Anterior cingulate cortex (tissue), 58 donors: ENCODE measurements at places on chromosomes 12 and 14.

DNA sequence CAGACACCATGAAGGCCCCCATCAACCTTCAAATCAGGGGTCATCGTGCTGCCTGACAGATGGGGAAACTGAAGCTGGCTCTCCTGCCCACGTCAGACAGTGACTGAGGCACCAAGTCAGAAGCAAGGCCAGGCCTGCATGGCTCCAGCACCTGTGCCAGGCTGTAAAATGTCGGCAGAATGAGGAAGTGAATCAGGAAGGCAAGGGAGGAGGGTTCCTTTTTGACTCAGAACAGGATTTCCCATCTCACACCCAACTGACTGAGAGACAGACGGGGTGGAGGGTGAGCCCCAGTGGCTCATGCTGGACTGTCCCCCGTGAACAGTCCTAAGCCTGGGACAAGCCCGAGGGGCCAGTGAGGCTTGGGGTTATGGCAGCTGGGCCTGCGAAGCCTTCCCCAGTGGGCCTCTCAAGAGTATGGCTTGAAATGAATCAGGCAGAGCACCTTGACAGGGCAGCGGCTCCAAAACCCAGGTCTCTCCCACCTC lies 20.9 kb downstream of the SYNE3 start:
- DNase-seq, result no peak

DNA sequence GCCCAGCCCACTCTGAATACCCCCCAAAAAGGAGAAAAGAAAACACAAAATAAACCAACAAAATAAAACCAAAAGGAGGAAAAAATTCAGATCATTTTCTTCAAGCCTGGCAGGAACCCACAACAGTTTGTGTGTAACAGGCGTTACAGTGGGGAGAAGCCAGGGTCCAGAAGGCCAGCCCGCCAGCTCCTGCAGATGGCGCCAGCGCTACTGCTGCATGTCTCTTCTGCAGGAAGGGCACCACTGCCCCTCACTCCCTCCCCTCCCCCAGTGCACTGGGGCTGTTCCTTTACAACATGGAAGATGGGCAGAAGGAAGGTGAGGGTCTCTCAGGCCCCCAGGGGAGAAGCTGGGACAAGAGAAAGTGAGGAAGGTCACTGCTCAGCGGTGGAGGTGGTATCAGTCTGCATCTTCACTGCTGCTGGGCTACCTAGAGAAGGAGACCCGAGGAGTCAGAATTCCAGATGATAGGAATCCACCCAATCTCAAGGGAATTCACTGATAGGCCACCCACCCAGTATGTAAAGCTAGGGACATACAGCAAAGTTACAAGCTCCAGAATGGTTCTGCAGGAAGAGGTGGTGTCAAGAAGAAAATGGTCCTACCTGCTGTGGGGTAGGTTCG lies 2.3 kb upstream of the NOP2 start:
- peak; percentile 19 for DNase-seq

- no peak for DNase-seq
These were observed 5.5 kb downstream of the AMN start for GRCh38 chr14:102927878-102928411.

DNA sequence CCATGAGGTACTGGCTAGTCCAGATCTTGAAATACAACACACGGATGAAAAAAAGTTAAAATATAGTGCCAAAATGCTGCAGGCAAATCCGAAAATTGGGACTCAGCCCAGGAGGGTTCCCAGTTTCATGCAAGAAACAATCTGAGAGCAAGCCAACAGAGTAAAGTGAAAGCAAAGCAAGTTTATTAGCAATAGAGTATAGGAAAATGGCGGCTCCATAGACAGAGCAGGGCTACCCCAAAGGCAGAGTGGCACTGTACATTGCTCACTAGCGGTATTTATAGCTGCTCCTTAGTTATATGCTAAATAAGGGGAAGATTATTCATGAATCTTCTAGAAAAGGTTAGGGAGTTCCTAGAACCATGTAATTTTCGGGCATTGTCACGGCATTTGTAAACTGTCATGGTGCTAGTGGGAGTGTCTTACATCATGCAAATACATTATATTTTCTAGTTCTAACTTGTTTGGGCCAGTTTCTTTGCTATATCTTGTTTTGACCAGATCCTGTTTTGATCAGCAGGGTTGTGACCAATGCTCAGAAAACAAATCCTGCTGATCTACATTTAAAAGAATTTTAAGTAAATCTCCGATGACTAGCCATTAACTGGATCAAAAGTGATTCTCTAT lies 29.1 kb downstream of the RECQL start:
- DNase-seq, result no peak

- DNase-seq, result no peak
These were observed 74.3 kb upstream of the SRSF5 start for GRCh38 chr14:69692594-69692993.

DNA sequence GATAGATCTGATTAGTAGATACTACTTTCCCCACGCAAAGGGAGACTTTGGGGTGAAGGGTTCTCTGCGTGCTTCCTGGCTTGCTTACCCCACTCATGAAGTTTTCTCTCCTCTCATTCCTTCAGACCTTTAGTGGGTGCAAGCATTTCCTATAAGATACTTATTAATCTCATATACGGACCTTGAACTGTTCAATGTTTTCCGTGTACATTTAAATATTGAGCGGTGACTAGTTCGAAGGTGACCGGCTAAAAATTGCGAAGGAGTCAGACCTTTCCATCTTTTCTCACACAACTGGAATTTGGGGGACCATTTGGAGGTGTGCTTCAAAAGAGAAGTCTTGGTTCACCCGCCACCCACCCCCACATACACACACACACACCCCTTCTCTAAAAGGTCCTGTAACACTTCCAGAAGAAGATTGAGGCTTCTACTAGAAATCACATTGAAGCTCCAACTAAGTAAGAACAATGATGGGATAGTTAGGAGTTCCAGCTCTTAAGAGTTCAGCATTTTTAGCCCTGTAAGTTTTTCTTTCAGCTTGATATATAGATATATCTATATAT lies 6.1 kb upstream of the FOXG1 start:
- no peak for DNase-seq

- DNase-seq, result no peak
These were observed 196.4 kb downstream of the RGS6 start for GRCh38 chr14:72128629-72129028.

- DNase-seq, result no peak
These were observed 121.9 kb upstream of the ATF1 start for GRCh38 chr12:50642035-50642451.

GRCh38 chr12:113673458-113674238 lies 202.0 kb upstream of the LHX5 start:
- no peak for DNase-seq

GRCh38 chr14:89241257-89241656 lies 175.8 kb downstream of the FOXN3 start:
- no peak for DNase-seq

DNA sequence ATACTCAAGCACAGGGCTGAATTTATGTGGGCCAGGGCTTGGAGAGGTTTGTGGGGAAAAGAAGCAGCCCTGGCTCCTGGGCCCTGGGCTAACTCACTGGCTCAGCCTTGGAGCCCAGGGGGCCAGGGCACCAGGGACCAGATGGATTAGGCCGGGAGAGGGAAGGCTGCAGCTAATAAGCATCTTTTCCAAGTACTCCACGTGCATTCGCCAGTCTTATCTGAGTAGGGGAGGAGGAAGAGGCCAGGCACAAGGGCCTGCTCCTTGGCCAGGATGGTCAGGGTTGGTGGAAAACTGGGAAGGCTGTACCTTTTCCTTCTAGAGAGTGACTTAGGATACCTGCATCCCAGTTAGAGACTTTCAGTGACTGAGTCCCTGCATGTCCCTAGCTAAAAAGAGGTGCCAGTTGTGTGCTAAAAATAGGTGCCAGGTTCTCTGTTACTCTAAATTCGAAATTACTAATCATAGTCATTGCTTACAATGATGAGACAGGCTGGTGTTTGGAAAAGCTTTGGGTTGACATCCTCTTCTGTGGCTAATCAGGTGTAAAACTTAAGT lies 1.3 kb downstream of the GLRX5 start:
- no peak for DNase-seq

GRCh38 chr12:22459838-22460490 lies 84.4 kb downstream of the C2CD5 start:
- DNase-seq, result no peak

GRCh38 chr14:82999802-83000201 lies 1466.1 kb upstream of the SEL1L start:
- no peak for DNase-seq

GRCh38 chr12:106519607-106520021 lies 63.2 kb upstream of the RFX4 start:
- no peak for DNase-seq

DNA sequence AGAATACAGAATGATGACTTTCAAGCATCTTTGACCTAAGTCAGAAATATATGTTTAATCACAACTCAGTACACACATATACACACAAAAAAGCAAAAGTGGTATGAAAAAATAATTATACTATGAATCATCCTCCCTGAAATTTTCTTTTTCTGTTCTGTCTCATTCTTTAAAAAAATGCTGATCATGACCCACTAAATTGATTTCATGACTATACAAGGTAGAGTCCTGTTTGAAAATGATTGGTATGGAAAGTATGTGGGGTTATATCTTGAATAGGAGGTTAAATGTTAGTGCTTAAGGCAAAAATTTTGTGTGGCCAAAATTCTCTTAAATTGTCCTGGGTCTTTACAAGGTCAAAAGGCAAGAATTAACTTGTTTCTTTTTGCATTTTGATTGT lies 80.4 kb downstream of the SUDS3 start:
- DNase-seq, result no peak

DNA sequence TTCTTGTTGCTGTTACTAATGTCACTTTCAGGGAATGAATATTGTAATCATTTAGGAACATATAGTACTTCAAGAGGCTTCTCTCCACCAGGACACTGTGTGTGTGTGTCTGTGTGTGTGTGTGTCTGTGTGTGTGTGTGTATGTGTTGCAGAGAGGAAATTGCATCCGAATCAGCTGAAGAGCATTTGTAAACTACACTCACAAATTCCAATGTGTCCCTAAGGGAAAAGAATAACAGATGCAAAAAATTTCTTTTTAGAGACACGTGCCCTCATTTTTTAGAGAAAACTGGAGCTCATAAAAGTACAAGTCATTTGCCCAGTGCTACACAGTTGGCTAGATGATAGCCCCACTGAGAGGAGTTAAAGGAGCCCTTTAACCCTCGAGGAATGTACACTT lies 168.8 kb downstream of the ANO4 start:
- no peak for DNase-seq

GRCh38 chr12:32365473-32366064 lies 33.8 kb upstream of the FGD4 start:
- DNase-seq, result no peak

- DNase-seq, result no peak
These were observed 90.9 kb downstream of the DIP2B start for GRCh38 chr12:50595667-50596066.

- no peak for DNase-seq
These were observed 24.5 kb downstream of the SSH1 start for GRCh38 chr12:108832730-108833354.

DNA sequence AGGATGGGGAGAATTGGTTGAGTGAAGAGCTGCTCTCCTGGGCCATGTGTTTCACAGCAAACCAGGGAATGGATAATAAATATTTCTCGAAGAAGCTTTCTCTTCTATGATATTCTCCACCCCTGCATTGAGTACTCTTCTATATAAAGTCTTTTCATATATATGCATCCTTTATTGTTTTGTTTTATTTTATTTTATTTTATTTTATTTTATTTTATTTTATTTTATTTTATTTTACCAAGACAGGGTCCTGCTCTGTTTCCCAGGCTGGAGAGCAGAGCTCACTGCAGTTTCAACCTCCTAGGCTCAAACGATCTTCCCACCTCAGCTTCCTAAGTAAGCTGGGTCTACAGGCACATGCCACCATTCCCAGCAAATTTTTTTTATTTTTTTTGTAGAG lies 85.8 kb downstream of the SCN8A start:
- no peak for DNase-seq

- DNase-seq, result peak; percentile 76
These were observed at the start of gene KITLG for GRCh38 chr12:88580051-88580871. TSS of gene KITLG (minus strand) at chr12:88580471. CDS start at chr12:88580278, 193 bp downstream.

DNA sequence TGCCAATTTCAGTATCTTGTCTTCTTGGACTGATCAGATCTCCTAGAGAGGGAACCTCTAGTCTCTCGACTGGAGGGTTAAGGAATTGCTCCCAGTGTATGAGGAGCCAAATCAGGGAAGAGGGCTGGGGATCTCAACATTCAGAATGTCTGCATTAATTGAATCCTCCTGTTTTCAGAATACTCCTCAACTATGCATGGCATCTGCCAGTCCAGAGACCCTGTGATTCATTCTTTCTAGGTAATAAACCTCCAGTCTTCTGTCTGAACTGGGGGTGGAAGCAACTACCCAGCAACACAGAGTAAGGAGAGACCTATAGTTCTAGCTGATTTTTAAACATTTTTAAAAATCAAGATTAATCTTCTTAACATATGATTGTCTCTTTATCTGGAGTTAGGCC lies 92.7 kb downstream of the AKAP6 start:
- no peak for DNase-seq

- no peak for DNase-seq
These were observed 1096.6 kb downstream of the BCL11B start for GRCh38 chr14:98175436-98175835.
